RCC 7860 (cell line): ENCODE measurements at places on chromosomes 12 and 14.
A peak's percentile ranks its signal among the peaks of the same experiment; 100 is the strongest.

- peak; percentile 27 for DNase-seq
These were observed 84.4 kb downstream of the VWF start for GRCh38 chr12:6039894-6040601.

GRCh38 chr14:73476451-73476931 lies 14.2 kb upstream of the RIOX1 start:
- DNase-seq, result no peak

DNA sequence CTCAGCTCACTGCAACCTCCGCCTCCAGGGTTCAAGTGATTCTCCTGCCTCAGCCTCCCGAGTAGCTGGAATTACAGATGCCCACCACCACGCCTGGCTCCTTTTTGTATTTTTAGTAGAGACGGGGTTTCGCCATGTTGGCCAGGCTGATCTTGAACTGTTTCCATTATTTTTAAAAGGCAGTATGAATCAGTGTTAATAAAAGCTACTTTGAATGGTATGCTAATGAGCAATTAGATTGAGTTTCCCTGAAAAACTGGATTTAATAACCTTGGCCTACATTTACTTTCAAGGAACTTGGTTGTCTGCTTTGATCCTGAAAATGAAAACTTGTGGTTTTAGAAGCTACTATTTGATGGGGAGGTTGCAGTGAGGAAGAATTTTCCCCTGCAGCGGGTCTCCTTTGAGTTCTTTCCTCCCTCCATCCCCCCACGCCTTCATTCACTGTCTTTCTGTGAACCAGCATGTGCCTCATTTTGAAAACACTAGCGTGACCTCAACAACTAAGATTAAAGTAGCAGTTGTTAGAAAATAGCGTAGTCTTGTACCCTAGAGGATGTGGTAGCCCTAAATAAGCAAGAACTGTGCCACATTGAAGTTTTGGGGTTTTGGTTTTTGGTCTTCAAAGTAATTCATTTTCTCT lies 17.8 kb upstream of the RPS6KA5 start:
- no peak for DNase-seq

- DNase-seq, result peak; percentile 75
These were observed 2.8 kb upstream of the RNASE4 start for GRCh38 chr14:20681348-20682126.

DNA sequence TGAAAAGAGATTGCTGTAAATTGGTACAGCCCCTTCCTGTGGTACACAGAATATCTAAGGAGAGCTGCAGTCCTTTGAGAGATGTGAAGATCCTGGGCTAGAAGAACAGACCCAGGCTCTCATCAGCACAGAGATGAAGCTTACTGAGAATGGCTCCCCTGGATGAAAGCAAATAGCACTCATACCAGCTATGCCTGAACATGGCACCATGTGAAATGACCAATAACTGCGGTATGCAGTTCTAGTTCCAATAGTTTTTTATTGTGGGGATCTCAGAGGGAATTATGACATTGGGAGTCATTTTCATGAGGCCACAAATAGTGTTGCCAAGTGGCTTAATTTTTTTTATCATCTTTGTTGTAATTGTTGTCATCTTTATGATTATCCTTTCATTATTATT lies 15.4 kb upstream of the TRHDE start:
- no peak for DNase-seq

DNA sequence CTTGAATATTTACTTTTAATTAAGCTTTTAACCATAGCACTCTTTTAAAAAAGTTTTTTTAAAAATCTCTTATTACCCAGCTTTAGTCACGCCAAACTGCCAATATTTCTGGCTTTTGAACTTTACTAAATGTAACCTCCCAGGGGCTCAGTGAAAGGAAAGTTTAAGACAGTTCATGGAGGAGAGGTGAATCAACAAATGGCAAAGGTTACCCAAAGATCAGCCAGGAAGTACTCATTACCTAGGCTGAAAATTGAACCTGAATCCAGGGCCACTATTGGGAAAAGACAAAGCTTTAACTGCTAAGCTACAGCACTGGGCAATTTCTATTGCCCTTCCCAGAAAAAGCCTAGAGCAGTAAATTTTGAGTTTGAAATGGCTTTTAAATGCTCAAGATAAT lies 282.2 kb downstream of the GPHN start:
- no peak for DNase-seq

DNA sequence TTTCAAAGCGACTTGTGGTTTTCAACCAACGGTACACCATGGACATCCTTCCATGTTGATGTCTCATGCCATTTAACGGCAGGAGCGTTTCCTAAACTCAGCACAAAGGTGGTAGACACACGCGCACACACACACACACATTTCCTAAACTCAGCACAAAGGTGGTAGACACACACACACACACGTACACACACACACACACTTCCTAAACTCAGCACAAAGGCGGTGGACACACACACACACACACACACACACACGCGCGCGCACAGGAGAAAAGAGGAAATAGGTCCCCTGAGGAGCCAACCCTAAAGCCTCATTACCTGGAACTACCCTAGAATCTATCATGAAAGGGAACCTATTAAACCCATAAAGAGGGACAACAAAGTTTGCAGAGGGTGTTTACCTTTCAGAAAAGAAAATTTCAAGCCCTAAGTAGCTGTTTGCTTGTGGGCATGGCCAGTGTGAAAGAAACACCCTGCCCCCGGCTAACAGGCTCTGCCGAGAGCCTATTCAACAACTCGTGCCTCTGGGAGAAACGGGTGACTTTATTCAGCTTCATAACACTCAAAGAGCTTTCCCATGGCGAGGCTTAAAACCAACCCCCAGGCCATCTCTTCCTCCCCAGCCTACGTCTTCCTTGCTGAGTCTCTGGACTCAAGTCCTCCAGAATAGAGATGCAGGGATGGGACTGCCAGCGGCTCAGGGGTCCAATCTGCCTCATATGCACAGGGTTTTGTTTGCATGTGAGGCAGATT lies 31.8 kb downstream of the SLC8B1 start:
- DNase-seq, result no peak

DNA sequence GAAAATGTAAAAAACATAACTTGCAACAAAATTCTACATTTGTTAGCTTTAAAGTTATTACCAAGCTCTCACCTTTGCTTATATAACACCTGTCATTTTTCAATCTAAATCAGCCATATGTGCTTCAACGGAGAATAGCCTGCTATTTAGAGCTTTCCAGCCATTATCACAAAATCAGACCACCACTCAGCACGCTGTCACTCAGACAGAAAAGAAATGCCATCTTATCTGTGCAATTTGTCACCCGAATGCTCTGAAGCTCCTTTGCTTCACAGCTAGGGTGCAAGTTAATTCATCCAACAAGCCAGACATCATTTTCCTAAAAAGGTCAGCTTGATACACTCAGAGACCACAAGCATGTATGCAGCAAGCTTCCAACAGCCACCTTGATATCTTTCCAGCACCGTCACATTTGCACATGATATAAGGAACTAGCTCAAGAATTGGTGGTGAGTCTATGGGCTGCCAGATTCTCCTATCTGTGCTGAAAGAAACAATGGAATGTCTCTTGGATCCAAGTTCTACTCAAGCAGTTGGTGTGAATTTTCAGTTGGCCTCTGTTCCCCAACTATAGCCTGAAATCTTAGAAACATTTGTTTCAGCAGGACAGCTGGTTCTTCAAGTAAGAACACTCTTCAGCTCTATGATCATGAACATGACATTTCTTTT lies 20.0 kb upstream of the IFNG-AS1 start:
- no peak for DNase-seq

GRCh38 chr14:96349286-96350075 lies 13.7 kb downstream of the ATG2B start:
- no peak for DNase-seq

- DNase-seq, result no peak
These were observed 5.5 kb downstream of the CYP46A1 start for GRCh38 chr14:99689266-99690236.

GRCh38 chr12:89351489-89352241 lies 636 bp downstream of the DUSP6 start:
- no peak for DNase-seq

DNA sequence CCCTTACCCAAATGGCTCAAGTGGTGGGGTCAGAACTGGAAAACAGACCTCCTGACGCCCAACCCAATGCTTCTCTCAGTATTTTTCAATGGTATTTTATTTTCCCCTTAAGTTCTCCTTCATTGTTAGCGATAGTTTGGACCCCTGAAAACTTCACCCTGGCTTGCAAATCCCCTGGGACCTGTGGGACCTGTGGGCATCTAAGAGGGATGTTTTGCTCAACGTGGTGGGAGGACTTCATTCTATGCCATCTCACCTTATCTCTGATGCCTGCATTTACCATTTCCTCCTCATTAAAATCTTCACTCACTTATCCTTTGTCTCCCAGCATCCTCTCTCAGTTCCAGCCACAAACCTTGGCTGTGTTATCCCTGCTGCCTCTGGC lies 59.4 kb upstream of the GZMB start:
- no peak for DNase-seq

DNA sequence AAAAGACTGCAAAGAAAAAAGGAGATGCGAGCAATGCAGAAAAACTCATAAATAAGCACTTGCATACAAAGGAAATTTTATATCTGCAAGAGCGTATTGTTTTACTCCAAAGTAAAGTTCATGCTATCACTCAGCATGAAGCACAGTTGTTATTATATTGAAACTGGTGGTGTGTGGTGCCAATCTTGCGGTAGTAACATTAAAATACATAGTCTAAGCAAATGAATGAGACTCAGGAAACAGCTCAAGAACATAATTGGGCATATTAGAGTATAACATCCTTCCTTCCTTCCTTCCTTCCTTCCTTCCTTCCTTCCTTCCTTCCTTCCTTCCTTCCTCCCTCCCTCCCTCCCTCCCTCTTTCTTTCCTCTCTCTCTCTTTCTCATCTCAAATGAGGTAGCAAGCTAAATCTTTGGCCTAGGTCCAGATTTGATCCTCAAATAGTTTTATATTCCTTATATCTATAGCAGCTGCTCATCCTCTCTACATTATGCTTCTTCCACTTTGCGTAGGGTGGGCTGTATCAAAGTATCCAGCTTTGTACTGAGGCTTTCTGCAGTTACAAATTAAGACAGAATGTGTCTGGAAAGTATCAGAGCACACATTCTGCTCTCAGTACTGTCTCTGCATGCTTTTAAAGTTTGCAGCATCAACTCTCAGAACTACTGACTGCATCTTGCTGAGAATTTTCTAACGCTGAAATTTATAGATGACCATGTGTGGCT lies 718.3 kb downstream of the RERGL start:
- DNase-seq, result no peak

DNA sequence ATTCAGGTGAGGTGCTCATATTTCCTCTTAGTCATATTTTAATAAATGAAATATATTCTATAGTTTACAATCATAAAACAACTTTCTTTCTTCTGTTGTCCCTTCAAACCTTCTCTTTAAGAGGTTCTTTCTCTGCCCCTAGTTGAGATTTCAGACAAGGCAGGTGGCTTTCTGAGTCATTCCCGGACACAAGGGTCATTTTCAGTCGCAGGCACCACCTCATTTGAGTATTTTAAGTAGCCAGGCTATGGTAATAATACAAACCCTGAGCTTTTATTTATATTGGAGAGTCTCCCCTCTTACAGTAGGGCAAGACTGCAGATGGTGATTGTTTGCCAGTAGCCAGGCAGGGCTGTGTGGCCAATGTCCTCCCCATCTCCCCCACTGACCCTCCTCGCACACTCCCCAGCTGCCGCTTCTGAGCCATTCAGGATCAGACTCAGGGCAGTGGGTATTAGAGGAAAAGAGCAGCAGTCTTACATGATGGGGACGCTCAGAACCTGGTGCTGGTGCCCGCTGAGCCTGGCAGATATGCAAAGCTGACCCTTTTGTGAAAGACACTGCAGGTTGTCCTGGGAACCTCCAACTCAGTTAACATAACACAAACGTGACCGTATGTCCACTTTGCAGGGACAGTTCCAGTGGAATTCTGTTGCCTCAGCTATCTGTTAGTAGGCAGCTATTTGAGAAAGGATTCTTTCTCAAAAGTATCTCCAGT lies 101.1 kb upstream of the BCL2L14 start:
- DNase-seq, result no peak

DNA sequence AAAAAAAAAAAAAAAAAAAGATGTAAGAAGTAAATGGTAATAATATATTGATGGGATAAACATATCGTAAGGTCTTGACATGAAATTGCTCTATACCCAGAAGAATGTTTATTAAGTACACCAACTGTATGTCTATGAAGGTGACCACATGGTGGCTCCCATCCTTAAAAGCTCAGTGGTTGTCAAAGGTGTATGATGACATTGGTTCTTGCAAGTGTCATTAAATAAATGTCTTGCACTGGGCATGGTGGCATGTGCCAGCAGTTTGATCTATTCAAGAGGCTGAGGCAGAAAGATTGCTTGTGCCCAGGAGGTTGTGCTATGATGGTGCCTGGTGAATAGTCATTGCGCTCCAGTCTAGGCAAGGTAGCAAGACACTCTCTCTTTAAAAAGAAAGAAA lies 10.4 kb downstream of the CCT2 start:
- DNase-seq, result no peak

GRCh38 chr12:55696141-55696540 lies 11.6 kb downstream of the ITGA7 start:
- no peak for DNase-seq

DNA sequence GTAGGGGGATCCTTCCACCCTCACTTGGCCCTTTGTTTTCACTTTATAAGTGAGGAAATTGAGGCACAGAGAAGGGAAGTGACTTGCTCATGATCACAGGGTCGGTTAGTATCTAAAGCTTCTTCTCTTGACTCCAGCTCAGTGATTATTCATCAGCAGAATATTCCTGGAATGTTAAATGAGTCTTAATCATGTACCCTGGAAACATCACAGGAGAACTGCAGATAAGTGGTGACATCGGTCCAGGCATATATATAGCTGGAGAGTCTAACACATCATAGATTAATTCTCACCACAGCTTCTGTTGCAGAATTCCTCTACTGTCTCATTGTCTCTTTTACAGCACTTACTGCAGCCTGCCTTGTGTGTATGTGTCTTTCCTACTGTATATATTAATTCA lies 69.9 kb downstream of the PAH start:
- DNase-seq, result peak; percentile 31
